ENCODE measurements at places on chromosomes 1 and 21. TPM values are rescaled to one million over a fixed set of nuclear protein-coding genes. Genes with fewer than 3 reads are reported as not detected.

The CFAP45 gene
- total RNA-seq, result 2.1 TPM

The SLFNL1 gene
- total RNA-seq, result 0.39 TPM

The TEX38 gene
- not detected for total RNA-seq

The LRRC53 gene
- not detected for total RNA-seq

The GBP1 gene
- total RNA-seq, result 28.0 TPM

The SLC16A1 gene
- total RNA-seq, result 117 TPM

The SPRR2A gene
- not detected for total RNA-seq

The SLC35D1 gene
- 6.1 TPM for total RNA-seq

The SPRR2F gene
- total RNA-seq, result not detected

The TCEANC2 gene
- total RNA-seq, result 5.1 TPM

The S100A10 gene
- total RNA-seq, result 779 TPM

The C1orf185 gene
- not detected for total RNA-seq

The GGPS1 gene
- 29.5 TPM for total RNA-seq

The SLC9C2 gene
- not detected for total RNA-seq

The RGS1 gene
- total RNA-seq, result not detected

The CAMK2N1 gene
- 11.9 TPM for total RNA-seq

The AURKAIP1 gene
- total RNA-seq, result 151 TPM

All from endothelial cell of umbilical vein (primary cell).